ENCODE measurements at places on chromosomes 3 and 15.
A peak's percentile ranks its signal among the peaks of the same experiment; 100 is the strongest.

GRCh38 chr3:106185949-106186348 lies 317.1 kb upstream of the CBLB start:
- no peak for DNase-seq

GRCh38 chr3:123621850-123622189 lies 37.0 kb upstream of the HACD2 start:
- no peak for DNase-seq

- DNase-seq, result peak; percentile 79
These were observed 236.9 kb downstream of the DTWD1 start for GRCh38 chr15:49857496-49858475.

GRCh38 chr15:63890617-63891016 lies 56.9 kb upstream of the HERC1 start:
- DNase-seq, result no peak

GRCh38 chr15:63446255-63446654 lies 58.1 kb upstream of the USP3 start:
- no peak for DNase-seq

DNA sequence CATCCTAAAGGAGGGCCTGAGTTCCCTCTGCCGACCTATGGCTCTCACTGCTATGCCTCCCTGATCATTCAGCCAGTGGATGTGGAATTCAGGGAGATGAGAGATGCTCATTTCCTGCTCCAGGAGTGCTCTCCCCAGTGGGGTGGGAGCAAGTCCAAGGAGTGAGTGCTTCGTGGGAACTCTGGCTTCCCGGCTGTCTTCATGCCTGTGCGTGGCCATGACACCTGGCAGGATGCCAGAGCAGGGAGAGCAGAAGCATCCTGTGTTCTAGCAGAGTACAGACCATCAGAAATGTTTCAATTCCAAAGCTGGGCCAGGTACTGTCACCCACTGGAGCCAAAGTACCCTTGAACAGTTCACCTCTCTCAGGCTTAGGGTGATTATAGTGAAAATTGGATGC lies 45.1 kb downstream of the APH1B start:
- peak; percentile 33 for DNase-seq

DNA sequence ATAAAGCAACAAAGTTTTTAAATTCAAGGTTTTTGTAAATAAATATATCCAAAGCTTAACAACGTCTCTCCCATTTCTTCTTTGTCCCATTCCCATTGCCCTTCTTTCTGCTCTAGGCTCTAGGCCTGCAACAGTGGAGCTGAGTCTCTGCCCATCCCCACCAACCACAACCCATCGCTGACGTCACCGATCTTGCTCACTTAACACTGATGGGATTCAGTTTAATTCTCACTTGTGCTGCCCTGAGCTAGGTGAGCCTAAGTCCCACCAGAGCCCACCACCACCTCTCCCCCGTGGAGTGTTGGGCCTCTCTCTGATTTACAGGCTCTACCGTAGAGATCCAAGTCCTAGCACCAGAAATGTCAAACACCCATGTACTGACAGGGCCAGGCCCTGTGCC lies 61.3 kb upstream of the RAB6B start:
- DNase-seq, result no peak

DNA sequence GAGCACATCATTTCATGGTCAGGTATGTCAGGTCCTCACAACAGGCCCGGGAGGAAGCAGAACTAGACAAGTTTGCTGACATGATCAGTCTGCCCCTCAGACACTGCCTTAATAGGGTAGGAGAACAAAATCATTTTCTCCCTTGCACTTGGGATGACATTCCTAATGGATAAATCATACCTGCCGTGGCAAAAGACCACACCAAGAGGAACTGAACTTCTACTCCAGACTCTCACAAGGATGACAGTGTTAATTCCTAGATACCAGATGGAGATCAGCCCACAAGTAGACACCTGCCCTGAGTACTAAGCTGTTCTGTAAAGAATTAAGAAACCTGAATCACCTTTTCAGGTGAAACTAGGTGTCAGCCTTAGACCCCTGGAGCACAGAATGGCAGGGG lies 19.5 kb downstream of the SIAH2 start:
- DNase-seq, result no peak

DNA sequence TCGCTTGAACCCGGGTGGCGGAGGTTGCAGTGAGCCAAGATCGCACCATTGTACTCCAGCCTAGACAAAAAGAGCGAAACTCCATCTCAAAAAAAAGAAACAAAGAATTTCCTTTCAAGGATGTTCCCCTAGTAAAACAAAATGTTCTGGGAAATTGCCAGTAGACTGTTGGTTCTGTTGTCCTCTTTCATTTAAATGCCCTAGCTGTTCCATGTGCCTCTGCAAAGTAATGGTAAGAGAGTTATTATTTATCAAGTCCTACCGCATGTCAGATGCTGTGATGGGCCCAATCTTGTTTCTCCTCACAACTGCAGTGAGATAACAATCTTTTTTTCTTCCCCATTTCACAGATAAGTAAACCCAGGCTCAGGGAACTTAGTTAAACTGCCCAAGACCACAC lies 254.3 kb upstream of the TPM1 start:
- DNase-seq, result no peak

DNA sequence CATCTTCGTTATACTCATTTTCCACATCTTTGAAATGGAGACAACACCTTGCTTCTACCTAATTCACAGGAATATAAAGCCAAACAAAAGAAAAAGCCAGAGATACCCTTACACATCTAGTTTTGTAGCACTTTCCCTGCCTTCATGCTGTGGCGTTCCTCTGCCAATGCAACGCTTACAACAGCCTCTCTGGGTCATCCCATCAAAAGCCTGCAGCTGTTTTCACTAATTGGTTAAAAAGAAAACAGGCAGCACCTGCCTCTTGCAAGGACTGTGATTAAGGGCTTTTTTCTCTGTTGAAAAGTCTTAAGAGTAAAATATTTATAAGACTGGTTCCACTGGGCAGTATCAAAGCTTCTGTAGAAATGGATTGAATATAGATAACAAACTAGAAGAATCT lies 120.3 kb downstream of the FMN1 start:
- no peak for DNase-seq

DNA sequence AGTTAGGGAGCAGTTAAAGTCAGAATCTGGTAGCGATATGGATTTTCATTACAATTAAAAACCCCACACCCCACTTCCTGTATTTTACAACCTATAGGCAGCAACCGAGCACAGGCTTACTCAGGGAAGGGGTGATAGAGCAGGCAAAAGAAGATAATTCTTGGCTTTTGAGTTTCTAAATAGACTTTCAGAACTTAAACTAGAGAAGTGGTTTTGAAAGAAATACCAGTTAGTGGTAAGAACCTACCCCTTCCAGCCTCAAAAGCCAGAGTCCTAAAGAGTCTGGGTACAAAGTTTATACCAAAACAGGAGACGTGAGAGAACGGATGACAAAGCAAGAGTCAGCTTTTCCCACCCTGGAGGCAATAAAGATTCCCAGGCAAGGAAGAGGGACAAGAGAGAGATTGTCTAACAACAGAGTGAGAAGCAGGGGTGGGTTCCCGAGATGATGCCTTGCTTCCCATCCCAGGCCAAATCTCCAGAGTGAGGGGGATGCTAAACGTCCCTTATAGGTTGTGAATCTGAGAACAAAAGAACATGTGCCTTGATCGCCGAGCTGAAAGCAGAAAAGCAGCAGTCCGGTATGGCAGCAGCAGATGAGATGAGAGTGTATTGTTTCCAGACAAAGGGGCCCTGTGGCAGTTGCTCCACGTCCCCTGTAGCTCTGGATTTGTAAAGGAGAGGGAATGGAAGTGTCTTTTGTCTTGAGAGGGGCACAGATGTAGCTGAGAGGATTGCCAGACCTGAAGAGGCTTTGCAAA lies 36.8 kb downstream of the KLHL6 start:
- DNase-seq, result no peak

- DNase-seq, result no peak
These were observed 44.6 kb downstream of the P3H2 start for GRCh38 chr3:190076136-190076535.

- DNase-seq, result no peak
These were observed 178.1 kb upstream of the TSC22D2 start for GRCh38 chr3:150230037-150230436.

DNA sequence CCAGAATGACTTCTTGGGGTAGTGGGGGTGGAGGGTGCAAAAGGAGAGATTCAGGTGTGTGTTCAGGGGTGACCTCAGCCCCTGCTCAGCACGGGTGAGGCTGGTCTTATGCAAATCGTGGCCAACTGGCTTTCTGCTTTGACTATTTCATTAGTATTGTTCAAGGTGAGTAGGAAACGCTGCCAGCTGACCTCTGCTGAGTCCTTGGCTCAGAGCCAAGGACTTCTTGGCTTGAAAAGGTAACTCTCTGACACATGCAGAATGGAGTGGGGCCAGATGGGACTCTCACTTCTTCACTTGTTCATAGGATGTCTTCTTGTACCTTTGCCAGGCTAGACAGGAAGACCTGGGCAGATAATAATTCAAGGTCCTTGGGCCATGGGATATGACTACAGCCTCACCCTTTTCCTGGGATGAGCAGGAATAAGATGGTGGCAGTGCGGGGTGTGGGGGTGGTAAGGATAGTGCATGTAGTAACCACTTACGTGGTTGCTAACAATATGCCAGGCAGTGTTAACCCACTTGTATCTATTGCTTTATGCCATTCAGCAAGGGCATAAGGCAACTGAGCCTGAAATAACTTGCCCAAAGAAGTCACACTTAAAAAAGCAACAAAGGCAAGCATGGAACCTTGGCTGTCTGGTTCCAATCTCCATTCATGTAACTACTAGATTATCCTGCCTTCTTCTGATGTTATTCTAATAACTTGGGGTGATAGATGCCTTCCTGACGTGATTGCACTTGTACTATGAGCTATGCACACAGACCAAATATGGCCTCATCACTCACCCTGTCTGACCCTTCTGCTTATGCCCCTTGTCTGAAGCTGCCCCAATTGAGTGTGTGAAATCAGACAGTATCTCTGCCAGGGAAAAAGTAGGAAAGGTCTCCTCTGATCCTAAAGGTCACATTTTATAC lies 193.1 kb downstream of the NR1D2 start:
- DNase-seq, result peak; percentile 12

- DNase-seq, result peak; percentile 76
These were observed 10.9 kb downstream of the RMDN3 start for GRCh38 chr15:40743921-40744814.

DNA sequence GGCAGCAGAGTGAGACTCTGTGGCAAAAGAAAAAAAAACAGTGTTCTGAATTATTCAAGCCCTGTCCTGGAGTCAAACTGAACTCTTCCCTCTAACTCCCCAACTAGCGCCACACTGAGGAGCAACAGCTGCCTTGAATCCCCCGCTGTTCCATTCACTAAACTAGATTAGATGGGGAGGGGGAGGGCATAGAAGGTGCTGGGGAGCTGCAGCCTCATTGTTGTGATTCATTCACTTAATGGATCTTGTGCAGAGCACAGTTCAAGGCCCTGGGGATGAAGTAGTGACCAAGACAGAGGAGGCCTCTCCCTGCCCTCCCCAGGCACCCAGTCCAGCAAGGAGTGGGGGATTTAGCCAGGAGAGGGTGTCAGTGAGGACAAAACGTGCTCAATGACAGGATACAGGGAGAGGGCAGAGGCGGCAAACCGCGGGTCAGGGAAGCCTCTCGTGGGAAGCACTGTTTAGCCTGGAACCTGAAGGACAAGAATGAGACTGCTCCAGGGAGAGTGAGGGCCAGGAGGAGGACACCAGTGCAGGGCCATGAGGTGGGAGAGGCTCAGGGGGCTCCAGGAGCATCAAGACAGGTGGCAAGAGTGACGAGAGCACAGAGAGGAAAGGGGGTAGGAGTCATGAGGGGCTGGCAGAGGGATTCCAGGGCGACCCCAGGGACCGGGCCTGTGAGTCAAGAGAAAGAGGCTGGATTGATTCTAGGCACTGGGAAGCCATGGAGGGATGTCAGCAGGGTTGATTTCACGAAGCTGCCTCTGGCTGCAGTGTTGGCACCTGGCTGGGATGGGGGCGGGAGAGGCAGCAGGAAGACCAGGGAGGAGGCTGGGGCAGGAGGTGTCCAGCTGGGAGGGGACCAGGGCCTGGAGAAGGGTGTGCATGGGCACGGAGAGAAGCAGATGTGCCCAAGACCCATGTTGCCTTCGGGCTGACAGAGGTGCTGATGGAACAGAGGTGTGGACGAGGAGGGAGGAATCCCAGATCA lies 31.4 kb downstream of the ALS2CL start:
- no peak for DNase-seq

GRCh38 chr15:95018888-95019545 lies 787.7 kb downstream of the MCTP2 start:
- no peak for DNase-seq

DNA sequence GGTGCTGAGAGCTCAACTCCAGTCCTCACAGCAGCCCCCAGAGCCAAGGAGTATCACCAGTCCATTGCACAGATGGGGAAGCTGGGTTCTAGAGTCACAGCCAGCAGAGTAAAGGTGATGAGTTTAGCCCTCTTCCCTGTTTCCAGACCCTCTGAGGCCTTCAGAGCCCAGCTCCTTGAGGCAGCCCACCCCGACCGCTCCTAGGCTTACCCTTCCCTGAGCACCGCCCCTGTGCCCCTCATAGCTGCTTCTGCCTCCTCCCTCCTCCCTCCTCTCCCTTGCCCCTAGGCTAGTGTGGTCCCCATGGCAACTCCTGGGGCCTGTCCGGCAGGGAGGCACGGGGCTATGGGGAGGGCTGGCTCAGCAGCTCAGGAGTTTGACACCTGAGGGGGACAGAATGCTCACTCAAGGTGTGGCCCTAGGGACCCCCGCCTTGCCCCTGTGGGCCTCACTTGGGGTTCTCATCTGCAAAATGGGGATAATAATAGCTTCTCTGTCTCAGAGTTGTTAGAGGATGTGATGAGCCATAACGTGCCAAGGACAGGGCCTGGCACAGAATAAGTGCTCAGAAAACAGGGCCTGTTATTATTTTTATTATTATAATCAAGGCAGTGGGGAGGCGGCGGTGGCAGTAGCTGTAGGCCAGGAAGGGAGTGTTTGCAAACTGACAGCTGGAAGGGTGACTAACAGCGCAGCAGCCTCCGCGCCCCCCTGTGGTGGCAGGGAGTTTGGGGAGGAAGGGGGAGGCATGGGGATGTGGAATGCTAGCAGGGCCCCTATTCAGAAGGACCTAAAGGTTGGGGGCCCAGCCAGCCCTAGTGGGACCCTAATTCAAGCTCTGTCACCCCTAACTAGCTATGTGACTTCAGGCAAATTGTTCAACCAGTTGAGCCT lies 11.5 kb downstream of the CSK start:
- DNase-seq, result no peak

DNA sequence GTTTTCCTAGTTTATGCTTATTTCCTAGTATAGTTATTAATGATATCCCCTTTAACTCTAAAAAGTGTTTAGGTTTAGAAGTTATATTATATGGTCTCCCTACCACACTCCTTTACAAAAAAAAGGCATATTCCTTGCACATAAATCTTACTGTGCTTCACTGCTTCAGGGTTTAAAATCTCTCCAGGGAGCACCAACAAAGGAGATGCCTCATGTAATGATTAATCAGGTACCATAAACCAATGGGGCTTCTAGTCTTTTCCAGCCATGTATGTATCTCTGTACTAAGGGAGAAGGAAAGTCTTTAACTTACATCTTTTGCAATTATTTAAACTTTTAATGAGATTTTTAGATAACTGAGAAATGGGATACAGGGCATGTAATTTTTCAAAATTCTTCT lies 91.5 kb upstream of the RBMS3 start:
- no peak for DNase-seq

GRCh38 chr3:55571913-55572312 lies 84.8 kb upstream of the WNT5A start:
- peak; percentile 96 for DNase-seq

- DNase-seq, result peak; percentile 53
These were observed 675 bp downstream of the RBM15B start for GRCh38 chr3:51391566-51392354.

GRCh38 chr15:59438625-59439290 lies 772 bp downstream of the FAM81A start:
- DNase-seq, result no peak

Measured in cardiac muscle cell (in vitro differentiated cells and primary cell).